ENCODE measurements at places on chromosomes 12 and 14.
A peak's percentile ranks its signal among the peaks of the same experiment; 100 is the strongest.

DNA sequence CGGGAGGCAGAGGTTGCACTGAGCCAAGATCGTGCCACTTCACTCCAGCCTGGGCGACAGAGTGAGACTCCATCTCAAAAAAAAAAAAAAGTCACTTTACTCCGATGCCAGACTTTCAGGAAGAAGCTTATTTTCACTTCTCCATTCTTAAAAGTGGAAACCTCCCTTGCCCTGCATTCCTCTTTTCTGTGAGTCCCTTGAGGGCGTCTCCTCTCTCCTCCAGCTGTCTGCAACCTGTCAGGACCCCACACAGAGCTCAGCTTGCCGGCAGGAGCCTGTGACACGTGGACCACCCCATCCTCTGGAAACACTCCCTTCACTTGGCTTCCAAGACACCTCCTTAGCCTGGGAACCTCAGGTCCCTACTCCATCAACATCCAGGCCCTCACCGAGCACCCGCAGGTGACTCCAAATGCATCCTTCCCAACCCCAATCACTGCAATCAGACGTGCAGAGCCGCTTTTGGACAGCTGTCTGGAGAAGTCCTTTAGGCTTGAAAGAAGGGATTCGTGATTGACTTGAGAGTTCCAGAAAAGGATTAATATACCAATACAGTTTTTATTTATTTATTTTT is 34.3 kb downstream of the SLC15A4 start:
- DNase-seq, result no peak

DNA sequence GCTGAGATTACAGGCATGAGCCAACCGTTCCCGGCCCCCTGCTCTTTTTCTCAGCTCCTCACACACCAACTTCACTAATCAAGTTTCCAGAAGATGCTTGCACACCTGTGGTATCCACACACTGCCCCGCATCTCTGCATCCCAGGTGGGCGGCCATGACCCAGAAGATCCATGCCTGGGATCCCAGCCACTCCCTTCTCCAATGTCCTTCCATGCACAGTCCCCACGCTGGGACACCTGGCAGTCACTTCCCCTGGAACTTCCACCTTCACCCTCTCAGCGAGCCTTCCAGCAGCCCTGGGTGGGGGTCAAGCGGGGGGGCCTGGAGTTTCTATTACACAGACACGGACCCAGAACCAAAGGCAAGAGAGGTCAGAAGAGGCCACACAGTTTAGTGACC is 107.8 kb downstream of the CALM1 start:
- no peak for DNase-seq

GRCh38 chr14:26217778-26218177 is 380.1 kb downstream of the NOVA1 start:
- DNase-seq, result no peak

GRCh38 chr12:42190376-42190775 is 45.7 kb upstream of the GXYLT1 start:
- DNase-seq, result no peak

DNA sequence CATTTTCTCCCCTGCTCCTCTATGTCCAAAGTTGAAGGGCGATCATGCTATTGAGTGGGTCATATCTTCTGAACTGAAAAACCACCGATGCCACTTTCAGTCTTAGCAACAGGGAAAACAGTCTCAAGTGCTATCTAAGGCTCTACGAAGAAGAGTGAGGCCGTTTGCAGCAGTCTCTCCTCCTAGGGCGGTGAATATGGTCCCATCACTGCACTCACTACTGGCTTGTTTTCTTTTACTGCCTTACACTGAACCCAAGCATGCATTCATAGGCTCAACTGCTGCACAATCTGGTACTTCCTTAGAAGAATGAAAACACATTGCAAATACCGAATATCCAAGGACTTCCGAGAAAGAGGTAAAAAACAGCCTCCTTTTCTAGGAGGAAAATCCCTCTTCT is 92.1 kb downstream of the DNAH10 start:
- no peak for DNase-seq

GRCh38 chr14:92247341-92247740 is 75.6 kb upstream of the SLC24A4 start:
- no peak for DNase-seq

DNA sequence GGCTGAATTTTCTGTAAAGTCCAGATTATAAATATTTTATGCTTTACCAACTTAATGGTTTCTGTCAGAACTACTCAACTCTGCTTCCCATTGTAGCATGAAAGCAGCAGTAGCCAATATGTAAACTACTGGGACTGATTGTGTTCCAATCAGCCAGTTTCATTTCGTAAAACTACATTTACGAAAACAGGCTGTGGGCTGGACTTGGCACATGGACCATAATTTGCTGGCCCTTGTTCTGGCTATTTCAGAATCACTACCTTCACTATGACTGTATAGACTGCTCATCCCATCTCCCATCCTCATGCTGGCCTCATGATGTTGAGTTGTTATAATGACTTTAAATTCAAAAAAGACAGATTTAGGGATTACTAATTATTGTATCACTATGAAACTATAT is 38.7 kb downstream of the FAR2 start:
- DNase-seq, result no peak

DNA sequence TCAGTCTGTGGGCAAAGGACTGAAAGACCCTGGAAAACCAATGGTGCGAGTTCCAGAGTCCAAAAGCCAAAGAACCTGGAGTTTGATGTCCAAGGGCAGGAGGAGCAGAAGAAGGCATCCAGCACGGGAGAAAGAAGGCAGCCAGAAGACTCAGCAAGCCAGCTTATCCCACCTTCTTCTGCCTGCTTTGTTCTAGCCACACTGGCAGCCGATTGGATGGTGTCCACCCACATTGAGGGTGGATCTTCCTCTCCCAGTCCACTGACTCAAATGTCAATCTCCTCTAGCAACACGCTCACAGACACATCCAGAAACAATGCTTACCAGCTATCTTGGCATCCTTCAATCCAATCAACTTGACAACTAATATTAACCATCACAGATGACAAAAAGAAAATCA is 57.2 kb upstream of the CAPRIN2 start:
- no peak for DNase-seq

- no peak for DNase-seq
Observed at GRCh38 chr14:74977901-74978385, 22.5 kb upstream of the PGF start.

DNA sequence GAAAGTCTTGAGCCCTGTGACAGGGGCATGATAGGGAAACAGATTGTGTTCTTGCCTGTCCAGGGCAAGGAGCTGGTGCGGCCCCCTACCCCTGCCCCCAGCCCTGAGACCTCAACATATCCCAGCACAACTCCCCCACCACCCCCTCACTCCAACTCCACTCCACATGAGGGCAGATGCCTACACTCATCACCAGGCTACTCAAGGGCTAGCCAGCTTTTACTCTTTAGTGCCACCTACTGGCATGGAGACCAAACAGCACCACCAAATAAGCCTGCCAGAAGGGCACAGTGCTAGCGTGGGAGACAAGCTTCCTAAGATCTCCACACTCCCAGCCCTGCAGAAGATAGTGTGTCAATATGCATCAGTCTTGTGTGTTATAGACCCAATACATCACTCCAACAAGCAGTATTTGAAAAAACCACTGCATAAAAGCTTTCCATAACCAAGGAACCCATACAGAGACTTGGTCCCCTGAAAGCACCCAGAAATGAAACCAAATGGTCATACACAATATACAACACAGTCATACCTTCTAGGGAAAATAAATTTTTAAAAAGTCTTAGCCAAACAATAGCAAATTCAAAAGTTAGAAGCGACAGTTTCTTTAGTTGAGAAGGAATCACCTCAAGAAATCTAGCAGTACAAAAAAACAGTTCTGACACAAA is 154.4 kb downstream of the KCNK10 start:
- DNase-seq, result peak; percentile 32

- no peak for DNase-seq
Observed at GRCh38 chr12:67477681-67478265, 170.8 kb upstream of the DYRK2 start.

Measured in stimulated activated CD4-positive, alpha-beta T cell treated with anti-CD3 and anti-CD28 coated beads, Interleukin-4, amount 100 ng/mL, for 1 hour (primary cell).